ENCODE measurements at places on chromosomes 2 and 18. TPM values are rescaled to one million over a fixed set of nuclear protein-coding genes. Genes with fewer than 3 reads are reported as not detected.

- no peak for DNase-seq
- H3K36me3 ChIP-seq = no peaks in the 10 kb centered on the region
- H3K4me3 ChIP-seq = no peak overlapping the region
- H3K27ac ChIP-seq = no peak overlapping the region
- H3K4me1 ChIP-seq = no peaks in the 10 kb centered on the region
- H3K27me3 ChIP-seq = no peaks in the 10 kb centered on the region
Observed at GRCh38 chr2:144774809-144775208, 254.9 kb upstream of the ZEB2 start.

- H3K27ac ChIP-seq = no peak overlapping the region
- H3K36me3 ChIP-seq = peaks cover 10% of the 10 kb centered on the region
- H3K4me3 ChIP-seq = no peak overlapping the region
- H3K27me3 ChIP-seq = no peaks in the 10 kb centered on the region
- DNase-seq = no peak
Observed at GRCh38 chr18:59155153-59155552, 15.5 kb downstream of the SEC11C start.

GRCh38 chr18:55910296-55910695 is 322.3 kb upstream of the TCF4 start:
- no peak for DNase-seq
- no peak overlapping the region for H3K27ac ChIP-seq
- H3K27me3 ChIP-seq = no peaks in the 10 kb centered on the region

The DRC1 gene
- not detected for total RNA-seq

The PIKFYVE gene
- 21.8 TPM for total RNA-seq

The POTEI gene
- under 0.01 TPM for total RNA-seq

The ARHGEF33 gene
- 0.14 TPM for total RNA-seq
